ENCODE measurements at places on chromosomes 11 and 22.
A peak's percentile ranks its signal among the peaks of the same experiment; 100 is the strongest.

DNA sequence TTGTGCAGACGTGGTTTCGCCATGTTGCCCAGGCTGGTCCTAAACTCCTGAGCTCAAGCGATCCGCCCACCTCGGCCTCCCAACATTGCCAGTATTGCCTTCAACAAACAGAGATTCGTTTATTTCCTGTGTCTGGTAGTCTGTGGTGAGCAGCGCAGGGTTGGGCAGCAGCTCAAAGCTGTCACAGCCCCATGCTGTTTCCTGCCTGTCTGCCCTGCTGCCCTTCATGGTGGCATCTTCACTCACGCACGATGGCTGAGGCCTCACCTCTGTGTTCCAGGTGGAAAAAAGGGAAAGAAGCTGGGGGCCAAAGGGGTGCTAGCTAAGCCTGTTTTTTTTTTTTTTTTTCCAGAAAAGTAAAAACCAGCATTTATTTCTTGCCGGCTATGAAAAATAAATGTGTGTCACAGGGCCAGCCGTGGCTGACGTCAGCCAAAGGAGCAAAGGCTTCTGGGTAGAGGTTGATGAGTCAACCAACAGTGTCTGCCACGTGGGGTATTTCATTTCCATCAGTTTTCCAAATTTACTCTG lies 28.8 kb downstream of the TBC1D22A start:
- peak; percentile 84 for DNase-seq

GRCh38 chr11:102727890-102728289 lies 3.1 kb upstream of the MMP8 start:
- no peak for DNase-seq

DNA sequence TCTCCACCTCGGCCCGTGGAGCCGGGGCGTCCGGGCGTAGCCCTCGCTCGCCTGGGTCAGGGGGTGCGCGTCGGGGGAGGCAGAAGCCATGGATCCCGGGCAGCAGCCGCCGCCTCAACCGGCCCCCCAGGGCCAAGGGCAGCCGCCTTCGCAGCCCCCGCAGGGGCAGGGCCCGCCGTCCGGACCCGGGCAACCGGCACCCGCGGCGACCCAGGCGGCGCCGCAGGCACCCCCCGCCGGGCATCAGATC lies 439 bp downstream of the YAP1 start:
- no peak for DNase-seq

GRCh38 chr11:10673501-10674062 lies 20.0 kb downstream of the IRAG1 start:
- no peak for DNase-seq

GRCh38 chr11:99320769-99321290 lies 300.1 kb downstream of the CNTN5 start:
- DNase-seq, result no peak

- DNase-seq, result no peak
Observed at GRCh38 chr22:35215993-35216392, 41.3 kb upstream of the HMGXB4 start.

DNA sequence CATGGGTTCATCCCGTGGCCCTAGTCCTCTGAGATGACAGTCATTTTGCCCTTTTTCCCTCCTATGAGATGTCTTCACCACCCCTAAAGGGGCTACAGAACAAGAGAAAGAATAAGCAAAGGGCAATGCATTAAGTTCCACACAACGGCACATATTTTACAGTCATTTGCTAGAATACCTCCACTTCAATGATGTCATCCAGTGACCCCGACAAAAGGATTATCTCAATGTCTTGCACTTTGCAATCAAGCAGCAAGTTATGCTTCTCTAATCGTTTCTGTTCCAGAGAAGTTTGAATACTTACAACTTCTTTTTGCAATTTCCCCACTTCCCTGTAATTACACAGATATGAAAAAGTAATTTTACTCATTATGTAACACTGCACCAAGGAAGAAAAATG lies 49.9 kb downstream of the FAM118A start:
- DNase-seq, result no peak

- DNase-seq, result no peak
Observed at GRCh38 chr22:20738394-20739089, 35.4 kb upstream of the SERPIND1 start.

GRCh38 chr11:48150213-48150612 lies 66.4 kb upstream of the OR4B1 start:
- no peak for DNase-seq

DNA sequence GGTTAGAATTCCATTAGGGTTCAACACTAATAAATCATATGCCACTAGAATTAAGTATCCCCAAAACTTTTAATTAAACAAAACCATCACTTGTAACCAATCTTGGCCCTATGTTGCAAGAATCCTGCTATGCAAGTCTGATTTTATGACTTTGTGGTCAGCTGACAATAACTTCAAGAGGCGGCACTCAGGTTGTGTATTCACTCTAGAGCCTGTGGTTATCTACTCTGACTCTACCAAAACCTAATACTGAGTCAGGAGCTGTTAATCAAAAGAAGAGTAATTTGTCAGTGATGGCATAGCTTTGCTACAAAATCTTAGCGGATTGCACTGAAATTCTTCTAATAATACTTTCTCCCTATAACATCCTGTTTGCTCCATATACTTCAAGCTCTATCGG lies 253.7 kb downstream of the AASDHPPT start:
- no peak for DNase-seq

DNA sequence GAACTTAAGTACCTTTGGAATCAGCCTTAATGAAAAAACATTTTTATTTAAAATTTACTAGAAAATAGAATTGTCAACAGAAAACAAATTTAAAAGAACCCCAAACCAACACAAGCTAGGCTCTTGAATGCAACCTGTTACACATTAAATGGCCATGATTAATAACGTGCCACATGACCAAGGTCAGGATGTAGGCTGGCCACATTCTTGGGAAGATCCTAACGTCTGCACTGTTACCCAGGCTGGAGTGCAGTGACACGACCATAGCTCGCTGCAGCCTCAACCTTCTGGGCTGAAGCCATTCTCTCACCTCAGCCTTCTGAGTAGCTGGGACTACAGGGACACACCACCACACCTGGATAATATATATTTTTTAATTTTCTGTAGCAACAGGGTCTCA lies 126.4 kb upstream of the APOA1 start:
- no peak for DNase-seq

DNA sequence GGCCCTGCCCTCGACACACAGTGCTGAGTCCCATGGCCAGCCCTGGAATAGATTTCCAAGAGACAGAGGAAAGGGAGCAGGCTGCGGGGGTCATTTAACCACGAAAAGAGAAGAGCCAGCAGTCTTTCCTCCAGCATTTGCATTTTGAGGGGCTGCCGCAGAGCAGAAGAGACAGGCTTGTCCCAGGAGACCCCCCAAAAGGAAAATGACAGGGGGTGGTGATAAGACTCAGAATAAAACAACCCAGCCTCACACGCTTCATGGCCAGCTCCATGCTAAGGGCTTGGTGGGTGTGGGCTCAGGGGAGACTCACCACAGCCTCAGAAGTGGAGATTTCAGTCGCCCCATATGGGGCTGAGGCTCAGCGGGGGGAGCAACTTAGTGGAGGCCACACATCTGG lies 16.9 kb downstream of the TRIOBP start:
- no peak for DNase-seq

DNA sequence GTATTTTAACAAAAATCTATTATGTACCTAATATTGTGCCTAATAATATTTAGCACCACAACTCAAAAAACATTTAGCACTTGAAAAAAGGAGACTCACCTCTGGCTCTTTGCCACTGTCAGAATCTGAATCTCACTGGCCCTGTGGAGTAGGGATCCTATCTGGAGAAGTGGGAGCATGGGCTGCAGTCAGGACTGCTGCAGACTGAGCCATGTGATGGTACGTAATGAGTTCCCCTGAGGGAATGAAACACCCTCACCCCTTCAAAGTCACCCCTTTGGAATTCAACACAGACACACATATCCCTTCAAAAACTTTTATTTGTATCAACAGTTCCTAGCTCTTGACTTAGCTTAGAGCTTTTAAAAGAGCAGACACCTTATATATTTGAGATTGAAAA lies 6.5 kb downstream of the PTPMT1 start:
- no peak for DNase-seq

GRCh38 chr11:62423012-62423411 lies 4.2 kb downstream of the SCGB1A1 start:
- no peak for DNase-seq

- DNase-seq, result peak; percentile 81
Observed at GRCh38 chr22:44684506-44685383, 17.3 kb upstream of the PRR5 start.

GRCh38 chr11:9049959-9050358 lies 41.4 kb downstream of the SCUBE2 start:
- DNase-seq, result no peak

- no peak for DNase-seq
Observed at GRCh38 chr22:37514526-37515051, 4.6 kb downstream of the CARD10 start.

GRCh38 chr11:17397311-17398002 lies 9.0 kb upstream of the KCNJ11 start:
- no peak for DNase-seq

GRCh38 chr22:26756675-26757293 lies 99.4 kb downstream of the MIAT start:
- DNase-seq, result peak; percentile 56

DNA sequence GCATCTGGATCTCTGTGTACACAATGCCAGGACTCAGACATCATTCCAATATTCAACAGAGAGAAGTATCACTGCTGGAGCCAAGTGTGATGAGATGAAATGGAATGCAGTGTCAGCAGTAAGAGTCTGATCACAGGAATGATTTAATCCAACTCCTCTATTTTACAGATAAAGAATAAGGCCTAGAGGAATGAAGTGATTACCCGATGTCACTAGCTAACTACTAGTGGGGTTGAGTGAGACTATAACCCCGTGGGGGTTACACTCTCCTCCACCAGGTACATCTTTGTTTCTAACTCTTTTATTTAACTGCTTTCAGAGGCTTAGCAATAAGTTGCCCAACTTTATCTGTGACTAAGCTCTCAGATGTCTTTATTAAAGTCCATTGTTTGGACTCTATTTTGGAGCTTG lies 94.2 kb upstream of the FAT3 start:
- DNase-seq, result no peak

DNA sequence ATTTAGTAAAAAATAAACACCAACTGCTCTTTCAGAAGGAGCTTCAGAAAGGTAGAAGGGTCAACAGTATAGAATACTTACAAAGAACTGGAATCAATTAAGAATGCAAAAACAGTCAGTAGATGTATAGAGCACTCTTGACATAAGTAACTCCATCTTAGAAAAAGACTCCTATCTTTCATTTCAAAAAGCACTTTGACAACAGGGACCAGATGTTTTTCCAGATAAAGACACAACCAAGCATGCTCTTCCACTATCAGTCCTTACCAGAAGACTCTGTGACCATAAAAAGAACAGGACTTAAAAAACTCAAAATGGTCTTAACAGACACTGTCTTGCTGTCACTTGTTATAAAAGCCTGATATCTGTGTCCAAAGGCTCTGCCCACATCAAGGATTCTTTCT lies 5.2 kb downstream of the SLC25A17 start:
- DNase-seq, result no peak

DNA sequence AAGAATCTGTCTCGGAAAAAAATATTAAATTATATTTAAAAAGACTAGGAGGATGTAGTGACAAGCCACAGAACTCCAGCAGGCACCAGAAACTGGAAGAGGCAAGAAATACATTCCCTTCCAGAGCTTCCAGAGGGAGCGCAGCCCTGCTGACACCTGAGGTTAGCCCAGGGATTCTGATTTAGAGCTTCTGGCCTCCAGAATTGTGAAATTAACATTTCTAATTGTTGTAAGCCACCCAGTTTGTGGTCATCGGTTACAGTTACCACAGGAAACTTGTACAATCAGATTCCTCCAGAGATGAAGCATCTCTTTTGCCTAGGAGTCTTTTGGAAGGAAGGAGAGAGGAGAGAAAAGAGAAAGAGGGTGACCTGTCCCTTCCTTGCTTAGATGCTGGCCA lies 6.4 kb upstream of the UBASH3B start:
- no peak for DNase-seq

GRCh38 chr11:111540937-111541253 lies 375 bp downstream of the LAYN start:
- no peak for DNase-seq

DNA sequence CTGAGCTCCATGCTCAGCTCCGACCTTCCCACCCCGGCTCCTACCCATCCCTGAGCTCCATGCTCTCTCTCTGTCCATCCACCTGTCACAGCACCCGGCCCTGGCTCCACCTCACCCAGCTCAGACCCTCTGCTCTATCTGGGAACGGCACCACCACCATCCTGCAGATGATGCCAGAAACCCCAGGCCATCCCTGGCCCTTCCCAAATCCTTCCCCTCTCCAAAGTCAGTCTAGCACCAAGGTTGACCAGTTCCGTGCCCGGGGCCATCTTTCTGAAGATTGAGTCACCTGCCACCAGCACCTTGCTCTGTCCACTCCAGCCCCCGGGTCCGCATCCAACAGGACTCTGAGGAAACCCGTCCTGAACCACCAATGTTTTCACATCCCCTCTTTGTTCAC lies 969.6 kb downstream of the BRD1 start:
- no peak for DNase-seq

- no peak for DNase-seq
Observed at GRCh38 chr22:48894064-48894671, 933.5 kb downstream of the BRD1 start.

DNA sequence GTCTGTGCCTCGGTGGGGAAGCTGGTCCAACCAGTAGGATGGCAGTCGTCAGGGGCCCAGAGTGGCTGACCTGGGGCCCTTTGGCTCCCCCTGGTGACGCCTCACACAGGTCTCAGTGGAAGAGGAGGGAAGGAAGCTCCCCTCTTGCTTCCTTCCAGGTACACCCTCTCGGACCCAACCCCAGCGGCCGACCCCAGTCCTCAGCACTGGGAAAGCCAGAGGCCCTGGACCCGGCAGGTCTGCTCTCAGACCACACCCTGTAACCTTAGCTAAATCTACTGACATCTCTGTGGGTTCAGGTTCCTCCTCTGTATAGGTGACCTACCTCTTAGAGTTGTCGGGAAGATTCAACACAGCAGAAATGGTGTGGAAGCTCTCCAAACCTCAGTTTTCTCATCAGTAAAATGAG lies 3.4 kb upstream of the SCUBE1 start:
- DNase-seq, result peak; percentile 69

DNA sequence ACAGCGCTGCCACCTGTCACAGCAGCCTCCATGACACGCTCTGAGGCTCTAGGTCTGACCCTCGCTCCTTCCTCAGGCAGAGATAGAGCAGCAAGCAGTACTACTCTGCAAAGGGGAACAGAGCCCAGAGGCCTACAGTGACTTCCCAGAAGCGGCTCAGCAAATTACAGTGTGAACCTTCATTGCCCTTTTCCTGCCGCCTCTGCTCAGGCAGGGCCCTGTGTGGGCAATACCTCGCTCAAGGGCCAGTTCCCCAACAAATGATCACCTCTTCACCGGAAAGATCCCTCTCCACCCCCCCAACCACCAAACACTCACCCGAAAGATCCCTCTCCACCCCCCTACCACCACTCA lies 12.3 kb downstream of the KIAA0930 start:
- DNase-seq, result no peak

GRCh38 chr11:70539360-70540095 lies 141.2 kb downstream of the CTTN start:
- DNase-seq, result no peak
